Right renal pelvis (tissue), 4 donors: ENCODE measurements at places on chromosomes 1 and 21.

GRCh38 chr21:14863745-14864210 lies 201.0 kb downstream of the NRIP1 start:
- DNase-seq: no peak

DNA sequence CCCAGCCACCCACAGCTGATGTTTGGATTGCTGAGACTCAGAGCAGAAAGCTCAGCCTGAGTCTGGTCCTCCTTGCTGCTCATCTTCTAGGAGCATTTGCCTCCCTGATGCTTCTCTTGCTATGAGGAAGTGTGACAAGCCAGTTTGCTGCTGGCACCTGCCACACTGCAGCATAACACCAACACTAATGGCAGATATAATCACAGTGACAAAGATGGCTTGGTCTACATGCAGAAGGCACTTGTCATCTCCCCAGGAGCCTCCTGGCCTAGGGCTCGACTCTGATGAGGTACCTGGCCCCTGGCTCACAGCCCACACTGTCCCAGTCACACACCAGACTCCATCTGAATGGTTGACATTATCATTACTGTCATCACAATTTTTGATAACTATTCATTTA lies 13.9 kb upstream of the PSMB2 start:
- no peak for DNase-seq

DNA sequence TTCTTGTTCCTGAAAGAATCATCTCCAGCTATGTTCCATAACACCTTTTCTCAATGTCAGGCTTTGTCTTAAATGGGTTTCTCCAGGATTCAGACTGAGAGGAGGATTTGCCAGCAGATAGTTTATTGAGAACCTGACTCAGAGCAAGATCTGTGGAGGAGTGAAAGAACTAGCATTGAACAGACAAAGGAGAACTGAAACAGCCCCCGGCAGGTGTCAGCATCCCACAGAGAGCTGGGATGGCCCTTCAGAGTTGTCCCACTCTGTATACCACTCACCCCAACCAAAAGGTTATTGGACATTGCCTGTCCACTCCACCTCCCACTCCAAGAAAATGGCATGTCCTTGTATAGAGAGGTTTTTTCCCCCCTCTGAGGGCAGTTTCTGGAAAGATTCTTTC lies 270.7 kb downstream of the PAPPA2 start:
- DNase-seq: no peak

DNA sequence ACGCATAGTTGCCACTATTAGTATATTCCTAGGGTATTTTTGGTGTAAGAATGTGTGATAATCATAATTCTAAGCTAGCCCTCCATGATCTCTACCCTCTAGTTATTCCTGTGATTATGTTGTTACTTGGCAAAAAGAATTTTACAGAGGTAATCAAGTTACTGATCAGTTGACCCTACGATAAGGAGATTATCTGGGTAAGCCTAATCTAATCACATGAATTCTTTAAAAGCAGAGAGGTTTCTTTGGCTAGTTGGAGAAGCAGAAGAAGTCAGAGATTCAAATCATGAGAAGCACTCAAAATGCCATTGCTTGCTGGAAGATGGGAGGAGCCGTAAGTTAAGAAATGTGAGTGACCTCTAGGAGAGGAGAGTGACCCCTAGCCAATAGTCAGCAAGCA lies 72.7 kb downstream of the RPE65 start:
- DNase-seq: no peak

DNA sequence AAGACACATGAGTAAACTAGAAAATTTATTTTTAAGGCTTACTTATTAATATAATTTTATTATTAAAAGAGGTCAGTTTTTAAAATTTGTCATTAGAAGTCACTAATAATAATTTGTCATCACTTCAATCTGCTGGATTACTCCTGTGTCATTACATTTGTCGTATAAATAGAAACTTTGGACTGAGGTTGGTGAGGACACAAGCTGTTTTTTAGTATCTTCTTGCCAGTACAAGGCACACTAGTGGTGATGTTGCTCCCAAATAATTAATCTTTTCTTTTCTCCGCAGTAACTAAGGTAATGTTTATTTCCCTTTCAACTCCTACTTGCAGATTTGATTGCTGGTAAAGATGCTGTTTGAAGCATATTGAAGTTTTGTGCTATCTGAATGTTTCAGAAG lies 59.4 kb upstream of the TENT5C start:
- no peak for DNase-seq

DNA sequence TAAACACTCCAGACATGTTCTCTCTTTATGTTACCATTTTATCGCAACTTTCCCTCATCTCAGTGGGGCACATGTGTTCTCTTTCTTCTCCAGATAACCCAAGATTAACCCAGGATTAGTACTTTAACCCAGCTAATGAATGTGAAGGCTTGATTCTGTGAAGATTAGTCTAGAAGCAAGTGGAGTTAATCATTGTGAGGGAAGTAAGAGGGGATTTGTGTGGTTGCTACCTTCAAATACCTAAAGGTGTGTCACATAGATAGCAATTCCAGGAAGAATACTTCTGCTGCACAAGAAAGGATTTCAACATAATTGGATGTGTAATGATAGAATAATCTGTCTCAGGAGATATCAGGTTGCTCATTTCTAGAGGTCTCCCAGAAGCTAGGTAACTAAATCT lies 327.1 kb downstream of the PBX1 start:
- DNase-seq: no peak

DNA sequence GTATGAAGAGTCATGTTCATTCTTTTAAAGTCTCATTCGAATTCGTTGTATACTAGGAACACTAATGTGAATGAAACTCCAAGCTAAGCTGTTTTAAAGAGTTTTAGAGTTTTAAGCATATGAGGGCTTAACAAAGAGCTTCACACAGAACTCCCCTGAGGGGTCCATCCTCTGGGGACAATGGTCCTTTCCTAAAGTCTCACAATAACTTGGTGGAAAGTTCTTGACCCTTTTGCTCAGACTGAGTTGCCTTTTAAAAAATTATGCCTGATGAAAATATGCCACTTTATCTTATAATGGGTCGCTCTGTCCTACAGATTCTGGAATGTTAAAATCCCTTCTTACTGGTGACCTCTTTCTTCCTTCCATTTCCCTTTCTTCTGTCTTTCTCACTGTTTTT lies 64.3 kb downstream of the RGL1 start:
- DNase-seq: no peak

- DNase-seq: no peak
Observed at GRCh38 chr1:11855430-11855829, 3.3 kb downstream of the NPPB start.

DNA sequence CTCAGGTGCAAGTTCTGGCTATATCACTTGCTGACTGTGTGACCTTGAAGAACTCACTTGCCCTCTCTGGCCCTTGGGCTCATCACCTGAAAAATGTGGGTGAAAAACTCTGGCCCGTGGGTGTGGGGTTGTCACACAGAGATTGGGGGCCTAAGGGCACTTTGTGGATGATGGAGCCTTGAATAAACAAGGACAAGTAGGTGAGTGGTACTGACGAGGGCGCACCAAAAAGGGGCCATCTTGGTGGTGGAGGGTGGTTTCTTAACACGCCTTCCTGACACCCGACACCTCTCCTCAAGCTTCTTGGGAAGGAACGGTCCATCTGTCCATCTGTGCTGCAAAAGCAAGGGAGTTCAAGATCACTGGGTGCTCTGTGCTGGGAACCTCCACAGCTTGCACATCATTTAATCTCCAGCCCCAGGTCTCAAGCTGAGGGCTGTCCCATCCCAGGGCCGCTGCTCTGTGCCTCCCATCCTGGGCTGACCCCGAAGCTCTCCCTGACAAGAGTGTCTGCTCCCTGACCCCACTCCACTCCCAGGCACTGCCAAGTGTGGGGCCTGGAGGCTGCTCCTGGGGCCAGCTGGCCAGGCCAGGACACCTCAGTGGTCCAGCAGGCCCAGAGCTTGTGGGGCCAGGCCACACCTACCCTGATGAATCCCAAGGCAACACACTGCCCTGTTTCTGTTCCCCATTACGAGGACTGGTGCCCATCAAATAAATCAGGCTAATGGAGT lies 97.3 kb downstream of the GLIS1 start:
- no peak for DNase-seq

GRCh38 chr1:156245451-156246232 lies 2.2 kb downstream of the PAQR6 start:
- no peak for DNase-seq

DNA sequence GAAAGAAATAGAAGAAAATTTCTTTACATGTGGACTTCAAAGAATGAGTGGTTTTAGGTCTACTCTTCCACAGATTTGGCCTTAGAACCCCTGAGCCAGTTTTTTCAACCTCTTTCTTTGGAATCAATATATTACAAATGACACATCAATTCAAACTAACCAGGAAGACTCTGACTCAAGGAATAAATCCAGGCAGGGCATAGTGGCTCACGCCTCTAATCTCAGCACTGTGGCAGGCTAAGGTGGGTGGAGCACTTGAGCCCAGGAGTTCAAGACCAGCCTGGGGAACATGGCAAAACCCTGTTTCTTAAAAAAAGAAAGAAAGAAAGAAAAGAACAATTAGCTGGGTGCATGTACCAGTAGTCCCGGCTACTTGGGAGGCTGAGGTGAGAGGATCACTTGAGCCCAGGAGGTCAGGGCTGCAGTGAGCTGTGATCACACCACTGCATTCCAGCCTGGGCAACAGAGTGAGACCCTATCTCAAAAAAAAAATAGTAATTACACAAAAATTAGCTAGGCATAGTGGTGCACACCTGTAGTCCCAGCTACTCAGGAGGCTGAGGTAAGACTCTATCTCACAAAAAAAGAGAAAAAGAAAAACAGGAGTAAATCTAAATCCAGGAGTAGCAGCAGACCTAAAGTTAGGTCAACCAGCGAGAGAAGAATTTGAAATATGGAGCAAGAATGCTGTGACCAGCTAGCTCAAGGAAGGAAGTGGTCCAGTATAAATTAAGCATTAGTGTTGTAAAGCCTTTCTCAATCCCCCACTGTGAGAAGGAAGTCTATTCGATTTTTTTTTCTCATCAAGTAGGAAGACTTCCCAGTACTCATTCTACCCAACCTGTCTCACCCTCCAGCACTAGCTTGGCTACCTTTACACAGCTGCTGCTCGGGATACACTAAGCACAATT lies 1.9 kb downstream of the SORT1 start:
- no peak for DNase-seq

- DNase-seq: no peak
Observed at GRCh38 chr1:111196213-111196612, 4.2 kb downstream of the DENND2D start.

DNA sequence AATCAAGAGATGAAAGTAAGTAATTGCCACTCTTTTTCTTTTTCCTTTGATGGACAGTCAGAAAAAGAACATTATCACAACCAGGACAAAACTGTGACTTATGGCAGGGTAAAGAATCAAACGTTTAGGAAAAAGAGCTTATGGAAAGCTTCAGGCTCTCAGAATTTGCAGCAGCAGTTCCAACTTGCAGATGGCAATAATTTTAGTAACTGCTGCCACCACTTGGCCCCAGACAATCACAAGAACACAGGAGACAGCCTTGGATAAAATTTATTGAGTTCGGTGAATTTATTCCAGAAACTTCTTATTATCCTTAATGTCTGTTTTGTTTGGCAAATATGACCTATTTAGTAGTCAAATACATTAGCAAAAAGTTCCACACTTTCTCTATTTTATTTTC lies 804.4 kb downstream of the BRINP3 start:
- DNase-seq: no peak

DNA sequence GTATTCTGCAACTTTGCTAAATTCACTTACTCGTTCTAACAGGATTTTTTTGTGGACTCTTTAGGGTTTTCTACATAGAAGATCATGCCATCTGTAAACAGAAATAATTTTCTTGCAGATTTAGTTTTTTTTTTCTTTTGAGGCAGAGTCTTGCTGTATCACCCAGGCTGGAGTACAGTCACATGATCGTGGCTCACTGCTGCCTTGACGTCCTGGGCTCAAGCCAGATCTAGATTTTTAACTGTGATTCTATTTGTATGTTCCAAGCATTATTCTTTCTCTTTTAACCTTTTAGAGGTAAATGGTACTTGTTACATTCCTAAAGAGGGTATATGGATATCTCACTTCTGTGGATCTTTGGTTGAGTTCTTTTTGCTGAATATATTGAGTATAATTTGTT lies 18.6 kb downstream of the FABP3 start:
- no peak for DNase-seq

DNA sequence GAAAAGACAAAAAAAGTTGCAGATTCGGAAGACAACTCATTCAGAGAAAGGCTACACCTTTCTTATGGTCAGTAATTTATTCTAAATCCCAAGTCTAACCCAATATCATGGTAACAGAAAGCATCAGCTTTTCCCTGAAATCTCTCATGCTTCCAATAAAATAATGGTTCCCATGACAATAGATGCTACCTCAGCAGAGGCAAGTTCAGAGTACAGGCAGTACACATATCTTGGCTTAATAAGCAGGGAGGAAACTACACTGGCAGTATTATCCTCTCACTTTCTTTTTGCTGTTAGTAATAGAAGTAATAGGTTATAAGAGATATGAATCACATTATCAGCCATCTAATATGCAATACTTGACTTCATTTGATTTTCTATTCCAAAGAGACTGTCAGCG lies 137.1 kb downstream of the DPYD start:
- DNase-seq: no peak

GRCh38 chr1:173134029-173134428 lies 73.1 kb downstream of the TNFSF4 start:
- DNase-seq: no peak

DNA sequence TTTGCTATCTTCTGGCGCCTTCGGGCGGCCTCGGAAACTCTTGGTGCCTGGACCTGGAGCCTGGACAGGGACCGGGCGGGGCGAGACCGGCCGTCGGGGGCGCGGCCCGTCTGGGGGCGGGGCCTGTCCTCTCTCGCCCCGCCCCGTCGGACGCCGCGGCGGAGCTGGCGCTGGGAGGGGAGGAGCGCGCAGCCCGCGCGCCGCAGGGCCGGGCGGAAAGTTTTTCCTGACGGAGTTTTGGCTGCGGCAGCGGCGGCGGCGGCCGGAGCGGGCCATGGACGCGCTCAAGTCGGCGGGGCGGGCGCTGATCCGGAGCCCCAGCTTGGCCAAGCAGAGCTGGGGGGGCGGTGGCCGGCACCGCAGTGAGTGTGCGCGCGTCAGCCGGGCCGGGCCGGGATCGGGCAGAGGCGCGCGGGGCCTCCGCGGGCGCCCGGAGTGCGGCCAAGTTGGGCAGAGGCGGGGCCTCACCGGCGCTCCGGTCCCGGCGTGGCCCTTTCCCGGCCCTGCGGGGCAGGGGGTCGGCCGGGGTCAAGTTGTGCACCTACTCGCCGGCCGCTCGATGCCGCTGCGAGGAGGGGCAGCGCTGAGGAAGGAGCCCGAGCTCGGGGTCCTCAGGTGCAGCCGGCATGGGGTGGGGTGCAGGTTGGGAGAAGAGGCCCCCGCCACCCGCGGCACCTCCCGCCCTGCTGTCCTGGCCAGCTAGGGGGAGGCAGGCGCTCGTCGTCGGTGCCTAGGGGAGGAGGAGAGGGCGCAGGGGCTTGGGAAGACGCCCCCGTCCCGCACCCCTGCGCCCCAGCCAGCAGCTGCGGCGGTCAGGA lies at the start of gene LDLRAP1:
TSS of gene LDLRAP1 (plus strand) at position 182 of the 818 bp plus-strand sequence. CDS start at position 275, 93 bp downstream.
- DNase-seq: no peak

- no peak for DNase-seq
Observed at GRCh38 chr1:119222271-119222670, 81.8 kb upstream of the WARS2 start.
